ENCODE measurements at places on chromosomes 3 and 15.

GRCh38 chr3:100401674-100402041, 319 bp downstream of the LNP1 start:
- peak; percentile 46 for DNase-seq

DNA sequence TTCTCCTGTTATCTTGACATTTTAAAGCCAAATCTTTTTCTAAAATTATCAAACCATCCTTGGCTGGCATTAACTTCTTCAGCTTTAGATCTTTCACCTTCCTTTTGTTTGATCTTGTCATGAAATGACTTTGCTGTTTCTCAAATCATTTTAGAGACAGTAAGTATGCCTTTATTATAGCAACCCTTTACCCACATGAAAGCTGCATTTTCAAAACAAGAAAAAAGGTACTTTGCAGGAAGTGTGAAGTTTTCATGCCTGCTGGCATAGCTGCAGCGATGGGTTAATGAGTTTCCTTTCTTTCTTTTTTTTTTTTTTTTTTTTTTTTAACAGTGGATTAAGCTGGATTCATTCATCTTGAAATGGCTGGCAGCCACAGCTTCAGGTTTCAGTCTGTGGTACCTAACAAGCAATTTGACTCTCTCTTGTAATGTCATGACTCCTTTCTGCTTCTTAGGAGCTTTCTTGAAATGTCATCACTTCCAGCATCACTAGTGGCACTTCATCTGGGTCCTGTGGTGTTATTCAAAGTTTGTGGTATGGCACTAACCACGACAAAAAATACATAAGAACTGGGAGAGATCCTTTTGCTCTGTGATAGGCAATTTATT, 18.8 kb downstream of the SLC25A26 start:
- no peak for DNase-seq

DNA sequence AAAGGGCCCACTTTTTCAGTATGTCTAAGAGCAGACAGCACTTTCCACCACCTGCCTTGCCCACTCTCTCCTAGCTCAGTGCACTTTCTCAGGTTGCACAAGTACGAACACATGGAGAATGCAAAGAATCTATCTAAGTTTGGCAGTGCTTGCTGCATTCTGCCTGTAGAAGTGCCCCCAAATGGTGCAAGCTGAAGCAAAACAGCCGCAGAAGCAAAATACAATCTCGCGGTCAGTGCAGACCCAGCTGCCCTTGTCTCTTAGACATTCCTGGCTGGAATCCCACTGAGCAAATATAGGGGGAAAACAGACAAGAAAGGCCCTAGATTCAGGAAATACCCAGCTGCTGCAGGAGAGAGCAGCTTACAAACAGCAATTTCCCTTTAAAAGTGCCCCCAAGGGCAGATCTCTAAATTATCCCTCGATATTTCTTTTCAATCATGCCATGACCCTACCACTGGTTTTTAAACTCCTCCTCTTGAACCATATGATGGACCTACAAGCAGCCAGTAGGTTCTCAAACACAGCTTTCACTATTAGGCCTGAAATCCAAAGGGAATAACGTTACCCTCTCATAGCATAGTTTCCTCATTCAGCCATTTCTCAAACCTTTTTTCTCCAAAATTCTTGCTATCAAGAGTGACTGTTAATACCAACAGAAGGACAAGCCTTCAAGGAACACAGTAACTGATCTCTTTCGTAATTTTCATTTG, 67.0 kb downstream of the TNIK start:
- DNase-seq: no peak

- no peak for DNase-seq
Measured at GRCh38 chr3:16112910-16113504, 61.5 kb upstream of the GALNT15 start.

- no peak for DNase-seq
Measured at GRCh38 chr3:110576960-110577359, 494.7 kb upstream of the NECTIN3 start.

DNA sequence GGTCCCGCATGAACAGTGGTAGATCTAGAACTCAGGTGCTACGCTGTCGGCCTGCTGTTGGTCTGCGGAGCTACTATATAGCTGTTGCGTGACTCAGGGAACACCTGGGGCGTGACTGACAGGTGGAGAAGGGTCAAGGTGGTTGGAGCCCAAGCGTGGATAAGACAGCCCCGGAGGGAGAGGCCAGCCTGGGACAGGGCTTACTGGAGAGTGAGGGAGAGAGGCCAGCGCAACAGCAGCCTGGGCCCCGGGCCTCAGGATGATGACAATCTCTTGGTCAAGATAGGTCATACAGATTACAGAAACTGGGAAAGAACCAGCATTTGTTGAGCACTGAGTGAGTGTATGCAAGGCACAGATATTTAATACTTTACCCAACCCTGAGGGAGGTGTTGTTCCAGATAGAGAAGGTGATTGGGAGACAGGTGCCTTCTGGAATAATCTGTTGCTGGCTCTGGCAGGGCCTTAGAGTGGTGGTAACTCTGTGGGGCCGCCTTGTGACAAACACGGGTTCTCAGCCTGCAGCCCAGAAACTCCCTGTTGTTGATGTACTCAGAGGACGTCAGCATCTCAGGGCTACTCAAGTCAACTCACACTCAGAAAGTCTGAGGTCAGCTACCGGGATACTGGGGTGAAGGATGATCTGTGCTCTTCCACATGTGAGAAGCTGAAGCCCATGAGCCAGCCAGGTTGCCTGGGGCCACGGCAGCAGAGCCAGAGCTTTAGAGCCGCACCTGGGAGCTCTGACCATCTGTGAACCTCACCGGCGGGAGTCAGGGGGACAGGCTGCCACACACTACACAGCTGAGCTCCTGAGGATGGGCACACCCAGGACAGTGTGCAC, 265.4 kb upstream of the HES1 start:
- DNase-seq: no peak

Measured in effector memory CD4-positive, alpha-beta T cell (primary cell).